Esophagus squamous epithelium (tissue), 5 donors: ENCODE measurements at places on chromosomes 4 and X.

DNA sequence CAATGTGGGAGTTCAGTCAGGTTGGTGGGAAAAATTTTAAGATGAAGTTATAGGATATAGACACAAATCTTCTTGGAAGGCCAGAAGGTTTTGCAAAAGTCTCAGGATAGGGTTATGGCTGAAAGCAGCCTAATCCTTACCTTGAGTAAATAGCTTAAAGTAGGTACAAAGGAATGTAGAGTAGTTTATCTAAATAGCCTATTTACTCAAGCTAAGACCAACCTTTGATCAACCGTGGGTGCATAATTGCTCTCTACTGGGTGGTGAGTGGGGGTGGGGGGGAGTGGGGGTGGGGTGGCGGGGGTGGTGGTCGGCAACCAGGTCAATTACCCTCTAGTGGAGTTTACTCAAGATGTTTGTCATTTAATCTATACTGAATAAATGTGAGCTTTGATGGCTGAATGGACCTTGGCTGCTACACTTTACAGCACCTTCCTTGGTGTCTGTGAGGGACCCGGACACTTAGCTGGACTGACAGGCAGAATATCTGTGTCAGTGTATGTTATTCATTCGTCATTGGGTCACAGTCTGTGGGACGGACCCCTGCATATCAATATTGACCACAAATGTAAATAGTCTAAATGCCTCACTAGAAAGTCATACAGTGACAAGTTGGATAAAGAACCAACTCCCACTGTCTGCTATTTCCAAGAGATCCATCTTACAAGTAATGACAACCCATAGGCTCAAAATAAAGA is 545.7 kb upstream of the PABPC4L start:
- DNase-seq, result no peak

DNA sequence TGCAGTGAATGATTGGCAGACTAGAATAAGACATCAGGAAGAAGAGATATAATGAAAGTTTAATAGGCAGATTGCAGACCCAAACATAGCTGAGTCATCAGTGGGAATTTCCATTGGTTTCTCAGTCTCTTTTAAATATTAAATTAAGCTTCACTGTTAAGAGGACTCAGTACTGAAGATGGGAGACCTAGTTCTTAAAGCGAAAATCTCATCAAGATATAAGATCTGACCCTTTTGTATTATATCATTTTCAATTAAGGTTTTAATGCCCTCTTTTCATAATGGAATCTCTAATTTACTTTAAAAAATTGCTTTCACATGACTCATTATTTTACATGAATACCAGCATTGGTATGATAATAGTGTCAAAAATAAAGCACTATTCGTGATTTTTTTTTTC is 168.9 kb upstream of the ATOH1 start:
- DNase-seq, result no peak

GRCh38 chr4:56701161-56701480 is 20.0 kb upstream of the HOPX start:
- no peak for DNase-seq

DNA sequence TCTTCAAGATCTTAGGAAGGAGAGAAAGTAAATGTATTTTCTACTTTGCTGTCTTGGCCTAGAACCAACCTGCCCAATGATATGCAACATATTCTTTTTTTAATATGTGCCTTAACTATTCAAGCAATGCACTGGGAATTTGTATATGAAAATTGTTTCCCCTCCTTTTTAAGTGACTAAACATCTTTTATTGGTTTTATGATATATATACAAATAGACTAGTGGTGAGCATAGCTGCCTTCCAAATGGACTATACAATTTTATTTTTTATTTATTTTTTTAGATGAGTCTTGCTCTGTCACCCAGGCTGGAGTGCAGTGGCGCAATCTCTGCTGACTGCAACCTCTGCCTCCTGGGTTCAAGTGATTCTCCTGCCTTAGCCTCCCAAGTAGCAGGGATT is 10.3 kb downstream of the NOCT start:
- no peak for DNase-seq

GRCh38 chrX:39726771-39727170 is 371.0 kb downstream of the BCOR start:
- no peak for DNase-seq
